Mesenteric fat pad (tissue), 1 donor: ENCODE measurements at places on chromosomes 13 and 19.

DNA sequence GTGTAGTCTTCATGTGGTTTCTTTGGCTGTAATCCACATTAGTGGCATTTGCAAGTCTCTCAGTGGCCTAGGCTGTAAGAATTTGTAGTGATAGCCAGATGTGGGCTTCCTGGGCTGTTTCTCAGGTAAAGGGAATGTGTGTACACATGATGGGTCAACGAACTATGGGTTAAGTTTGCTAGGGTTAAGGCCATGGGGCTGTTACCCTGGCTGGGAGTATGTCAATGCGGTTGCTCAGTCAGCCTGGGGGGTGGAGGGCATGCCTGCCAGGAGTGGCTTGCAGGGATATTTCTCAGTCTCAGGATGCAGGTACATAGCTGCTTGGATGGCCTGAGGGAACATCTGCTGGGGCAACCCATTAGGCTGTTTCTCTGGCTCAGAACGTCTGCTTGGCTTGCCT is 13.4 kb downstream of the CYSLTR2 start:
- DNase-seq, result no peak

GRCh38 chr19:47479701-47480503 is 4.1 kb downstream of the KPTN start:
- no peak for DNase-seq

DNA sequence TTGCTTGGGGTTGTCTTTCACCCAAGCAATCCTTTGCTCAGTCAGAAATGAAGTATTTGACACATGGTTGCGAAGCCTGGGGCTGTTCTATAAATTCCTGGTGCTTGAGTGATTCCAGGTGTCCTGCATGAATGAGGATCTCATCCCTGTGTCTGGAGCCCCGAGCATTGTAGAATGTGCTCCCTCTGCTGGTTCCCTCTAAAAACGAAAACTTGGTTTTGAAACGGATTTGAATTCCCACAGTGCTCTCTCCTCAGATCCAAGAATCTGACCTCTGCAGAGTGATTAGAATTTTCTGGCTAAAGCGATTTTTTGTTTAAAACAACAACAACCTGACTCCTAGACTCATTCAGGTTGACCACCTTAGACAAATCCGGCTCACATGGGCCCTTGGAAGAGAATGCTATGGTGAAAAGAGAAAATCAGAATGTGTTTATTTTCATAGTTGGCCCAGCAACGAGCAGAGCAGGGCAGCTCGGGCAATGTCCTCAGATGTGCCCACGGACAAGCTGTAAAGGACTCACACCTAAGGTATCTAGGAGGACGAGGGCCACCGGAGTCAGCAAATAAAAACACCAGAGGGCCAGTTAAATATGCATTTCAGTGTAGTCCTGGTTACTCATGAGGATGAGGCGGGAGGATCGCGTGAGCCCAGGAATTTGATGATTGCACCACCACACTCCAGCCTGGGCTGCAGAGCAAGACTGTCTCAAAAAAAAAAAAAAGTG is 8.7 kb upstream of the ATP12A start:
- peak; percentile 53 for DNase-seq

DNA sequence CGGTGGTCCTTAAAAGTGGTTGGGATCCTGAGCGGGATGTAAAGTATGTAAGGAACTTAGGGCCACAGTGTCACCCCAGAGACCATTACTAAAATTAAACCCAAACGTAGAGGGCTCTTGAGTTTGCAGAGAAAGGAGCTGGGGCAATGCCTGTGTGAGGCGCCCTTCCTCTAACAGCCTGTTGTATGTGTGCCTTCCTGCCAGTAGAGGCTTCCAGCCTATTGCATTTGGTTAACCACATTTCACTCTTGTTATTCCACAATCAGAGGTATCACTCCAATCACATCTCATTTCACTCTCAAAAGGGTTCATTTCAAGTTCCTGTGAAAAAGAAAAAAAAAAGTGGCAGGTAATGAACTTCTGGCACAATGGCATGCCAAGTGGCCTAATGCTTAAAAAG is 29.4 kb downstream of the DIAPH3 start:
- no peak for DNase-seq

GRCh38 chr13:74253161-74253560 is 119.0 kb upstream of the KLF12 start:
- no peak for DNase-seq

DNA sequence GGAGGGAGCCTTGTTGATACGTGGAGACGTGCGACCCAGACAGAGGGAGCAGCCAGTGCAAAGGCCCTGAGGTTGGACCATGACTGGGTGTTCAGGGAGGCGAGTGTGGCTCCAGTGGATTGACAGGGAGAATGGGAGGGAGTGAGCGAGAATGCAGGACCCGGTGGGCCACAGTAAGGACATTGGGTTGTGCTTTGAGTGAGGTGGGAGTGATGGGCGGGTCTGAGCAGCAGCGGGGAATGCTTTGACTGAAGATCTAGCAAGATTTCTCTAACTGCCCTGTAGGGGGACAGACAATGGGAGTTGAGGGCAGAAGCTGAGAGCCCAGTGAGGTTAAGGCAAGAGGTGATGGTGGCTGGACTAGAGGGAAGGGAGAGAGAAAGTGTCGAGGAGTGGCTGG is 7.7 kb upstream of the NANOS2 start:
- DNase-seq, result no peak

DNA sequence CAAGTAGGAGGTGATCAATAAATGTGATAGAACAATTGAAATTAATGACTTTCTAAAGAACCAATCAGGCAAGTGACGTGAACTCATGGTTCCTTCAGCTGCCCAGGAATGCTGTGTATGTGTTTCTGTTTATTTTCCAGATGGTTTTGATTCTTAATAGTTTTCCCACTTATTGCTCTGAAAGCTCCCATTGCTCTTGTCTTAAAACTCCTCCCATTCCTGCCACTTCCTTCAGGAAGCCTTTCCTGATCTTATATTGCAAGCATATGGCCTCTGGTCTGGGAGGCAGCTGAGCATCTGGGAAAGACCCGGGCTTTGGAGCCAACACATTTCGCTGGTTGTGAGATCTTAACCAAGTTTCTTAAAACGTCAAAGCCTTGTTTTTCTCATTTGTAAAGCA is 17.1 kb upstream of the LATS2 start:
- DNase-seq, result no peak

DNA sequence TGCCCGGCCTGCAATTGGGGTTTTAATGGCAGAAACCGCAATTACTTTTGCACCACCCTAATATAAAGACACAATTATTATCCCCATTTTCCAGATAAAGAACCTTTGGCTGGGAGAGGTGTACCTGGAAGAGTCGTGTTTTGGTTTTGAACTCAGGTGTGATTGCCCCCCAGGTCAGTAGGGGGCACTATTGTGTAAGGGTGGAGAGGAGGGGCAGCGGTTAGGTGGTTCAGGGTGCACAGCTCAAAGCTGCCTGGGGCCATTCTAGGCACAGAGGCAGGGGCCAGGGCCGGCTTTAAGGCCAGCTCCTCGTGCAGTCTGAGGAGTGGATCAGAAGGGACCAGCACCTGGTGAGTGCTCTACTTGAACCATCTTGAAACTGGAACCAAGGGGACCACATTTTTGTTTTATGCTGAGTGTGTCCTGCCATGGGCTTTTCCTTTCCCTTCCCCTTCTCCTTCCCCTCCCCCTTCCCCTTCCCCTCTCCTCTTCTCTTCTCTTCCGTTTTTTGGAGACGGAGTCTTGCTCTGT is 5.8 kb upstream of the FCGRT start:
- no peak for DNase-seq

- no peak for DNase-seq
Measured at GRCh38 chr13:85427416-85427815, 371.8 kb downstream of the SLITRK6 start.

DNA sequence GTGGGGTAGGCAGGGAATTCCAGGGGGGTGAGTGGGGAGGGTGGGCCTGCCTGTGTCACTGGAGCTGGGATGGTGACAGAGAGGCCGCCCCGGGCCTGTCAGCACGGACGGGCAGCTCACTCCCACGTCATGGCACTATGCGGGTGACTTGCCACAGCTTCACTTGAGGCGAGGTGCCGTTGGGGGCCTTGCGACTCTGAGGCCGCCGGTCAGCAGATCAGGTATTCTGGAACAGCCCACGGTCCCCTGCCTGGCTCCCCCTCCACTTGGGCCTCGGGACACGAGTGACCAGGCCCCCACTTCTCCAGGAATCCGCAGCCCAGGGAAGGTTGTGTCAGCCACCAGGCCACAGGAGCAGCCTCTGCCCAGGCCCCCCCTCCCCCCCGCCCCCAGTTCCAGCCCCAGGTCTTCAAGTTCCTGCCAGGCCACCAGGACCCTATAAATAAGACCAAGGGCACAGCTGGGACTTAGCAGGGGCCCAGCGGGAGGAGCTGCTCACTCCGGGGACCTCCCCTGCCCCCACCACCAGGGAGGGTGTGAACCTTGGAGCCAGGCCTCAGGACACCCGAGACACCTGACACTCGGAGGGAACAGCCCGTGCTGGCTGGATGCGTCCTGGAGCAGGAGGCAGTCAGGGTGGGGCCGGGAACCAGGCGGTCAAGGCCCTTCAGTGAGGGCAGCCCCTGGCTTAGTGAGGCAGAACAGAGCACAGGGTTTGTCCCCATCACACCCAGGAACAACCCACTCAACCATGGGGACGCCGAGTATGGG is 2.7 kb upstream of the MIDN start:
- no peak for DNase-seq
